ENCODE measurements at places on chromosomes 4 and X.

GRCh38 chr4:41227902-41228301, 13.6 kb upstream of the APBB2 start:
- DNase-seq: no peak

GRCh38 chr4:91963486-91963885, 340.3 kb upstream of the GRID2 start:
- DNase-seq: no peak

GRCh38 chr4:101987623-101988243, 197.2 kb downstream of the BANK1 start:
- no peak for DNase-seq

GRCh38 chr4:139642364-139642763, 23.3 kb upstream of the MGST2 start:
- no peak for DNase-seq

DNA sequence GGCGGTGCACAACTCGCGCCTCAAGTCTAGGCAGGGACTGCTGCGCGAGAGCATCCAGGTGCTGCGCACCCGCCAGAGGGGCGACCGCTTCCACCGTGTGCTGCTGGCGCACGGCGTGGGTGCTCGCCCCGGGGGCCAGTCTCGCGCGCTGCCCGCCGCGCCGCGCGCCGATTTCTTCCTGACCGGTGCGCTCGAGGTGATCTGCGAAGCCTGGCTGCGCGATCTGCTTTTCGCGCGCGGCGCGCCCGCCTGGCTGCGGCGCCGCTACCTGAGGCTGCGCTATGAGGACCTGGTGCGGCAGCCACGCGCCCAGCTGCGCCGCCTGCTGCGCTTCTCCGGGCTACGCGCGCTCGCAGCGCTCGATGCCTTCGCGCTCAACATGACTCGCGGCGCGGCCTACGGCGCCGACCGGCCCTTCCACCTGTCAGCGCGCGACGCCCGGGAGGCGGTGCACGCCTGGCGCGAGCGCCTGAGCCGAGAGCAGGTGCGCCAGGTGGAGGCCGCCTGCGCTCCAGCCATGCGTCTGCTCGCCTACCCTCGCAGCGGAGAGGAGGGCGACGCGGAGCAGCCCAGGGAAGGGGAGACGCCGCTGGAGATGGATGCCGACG, 1.3 kb downstream of the CHST7 start:
- DNase-seq: peak; percentile 3

Data from stimulated activated naive CD4-positive, alpha-beta T cell (primary cell).